ENCODE measurements at places on chromosomes 11 and 22. TPM values are rescaled to one million over a fixed set of nuclear protein-coding genes. Genes with fewer than 3 reads are reported as not detected.

- DNase-seq, result no peak
These were observed 31.7 kb upstream of the SORL1 start for GRCh38 chr11:121420398-121420797.

DNA sequence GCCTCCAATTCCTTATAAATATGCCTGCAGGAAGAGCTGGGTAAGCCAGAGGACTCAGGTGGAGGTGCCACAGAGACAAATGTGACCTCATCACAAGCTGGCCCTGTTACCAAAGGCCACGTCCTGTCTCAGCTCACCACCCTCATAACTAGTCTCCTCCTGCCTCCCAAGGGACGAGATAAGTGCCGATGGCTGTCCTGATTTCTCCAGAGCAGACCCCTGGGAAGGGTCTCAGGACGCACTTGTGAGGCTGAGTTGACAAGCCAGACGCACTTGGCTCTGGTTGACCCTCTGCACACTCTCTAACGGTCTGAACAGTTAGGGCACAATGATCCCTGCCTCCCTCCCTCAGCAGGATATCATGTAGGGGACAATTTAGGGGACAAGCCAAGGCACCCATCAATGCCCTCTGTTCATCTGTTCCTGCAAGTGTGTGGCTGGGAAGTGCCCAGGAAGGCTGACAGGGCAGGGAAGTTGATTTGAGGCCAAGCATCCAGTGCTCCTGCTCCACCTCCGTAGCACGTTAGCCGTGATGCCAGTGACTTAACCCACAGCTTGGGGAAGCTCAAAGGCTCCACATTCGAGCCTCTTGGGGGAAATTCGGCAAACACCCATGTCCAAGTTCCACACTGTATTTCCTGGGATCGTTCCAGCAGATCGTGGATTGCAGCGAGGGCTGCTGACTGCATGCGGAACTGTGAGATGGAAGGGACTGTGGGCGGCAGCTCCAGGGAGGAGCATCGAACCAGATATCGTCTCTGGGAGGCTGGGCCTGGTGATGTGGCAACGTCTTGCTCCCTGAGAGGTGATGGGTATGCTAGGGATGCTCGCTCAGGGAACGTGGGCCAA lies 2.8 kb downstream of the SMIM38 start:
- DNase-seq, result no peak

GRCh38 chr11:68857037-68857586 lies 15.4 kb upstream of the CPT1A start:
- no peak for DNase-seq

DNA sequence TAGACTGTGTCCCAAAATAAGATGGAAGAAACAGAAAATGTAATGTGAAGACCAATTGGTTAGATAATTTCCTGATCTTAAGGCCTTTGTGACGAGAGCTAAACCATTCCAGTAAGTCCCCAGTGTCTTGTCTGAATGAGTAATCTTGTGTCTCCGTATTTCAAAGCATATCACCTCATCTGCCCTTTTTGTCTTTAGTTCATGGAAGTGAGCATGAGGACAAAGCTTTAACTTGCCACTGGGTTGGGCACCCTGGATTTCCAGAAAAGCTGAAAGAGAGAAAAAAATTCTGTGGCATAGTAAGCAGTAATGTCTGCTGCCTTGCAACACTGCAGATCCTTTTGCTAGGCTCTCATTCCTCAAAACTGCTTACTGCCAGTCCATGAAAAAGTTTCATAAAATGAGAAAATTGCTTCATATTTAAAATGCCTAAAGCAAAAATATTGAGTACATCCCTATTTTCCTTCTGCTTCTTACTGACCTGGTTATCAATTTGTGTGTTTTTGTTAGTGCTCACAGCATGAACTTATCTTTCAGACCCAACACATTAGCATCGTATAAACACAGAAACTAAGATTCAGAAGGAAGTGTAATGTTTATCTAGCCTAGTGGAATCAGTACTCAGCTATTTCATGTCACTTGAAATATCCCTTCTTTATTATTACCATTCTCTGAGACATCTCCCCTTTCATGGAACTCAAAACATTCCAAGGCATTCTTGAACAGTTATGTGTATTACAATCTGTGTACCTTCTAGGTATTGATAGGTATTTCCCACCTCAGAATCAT lies 5.3 kb downstream of the CASP12 start:
- DNase-seq, result no peak

The HMOX1 gene
- 1.0 TPM for total RNA-seq

The MUC2 gene
- total RNA-seq, result 0.53 TPM

The LDHAL6A gene
- 0.46 TPM for total RNA-seq

Data from T-cell (primary cell).